ENCODE measurements at places on chromosomes 1 and 21.

DNA sequence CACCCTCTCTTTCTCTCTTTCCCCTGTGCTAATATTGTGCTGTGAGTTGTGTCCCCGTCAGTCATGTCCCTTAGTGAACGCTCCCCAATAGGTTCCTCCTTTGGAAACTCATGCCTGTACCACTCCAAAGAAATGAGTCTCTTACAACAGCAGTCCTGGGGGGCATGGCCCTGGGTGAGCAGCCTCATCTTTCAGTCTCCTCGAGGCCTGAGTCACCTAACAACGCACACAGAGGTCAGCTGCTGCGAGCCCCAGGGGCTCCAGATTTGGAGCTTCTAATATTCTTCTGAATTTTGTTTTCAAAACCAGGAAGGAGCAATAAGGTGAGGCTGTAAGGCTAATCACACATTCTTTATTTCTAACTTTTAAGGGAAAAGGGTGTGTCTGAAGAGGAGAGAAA lies 30.5 kb upstream of the ZBTB8A start:
- no peak for DNase-seq

DNA sequence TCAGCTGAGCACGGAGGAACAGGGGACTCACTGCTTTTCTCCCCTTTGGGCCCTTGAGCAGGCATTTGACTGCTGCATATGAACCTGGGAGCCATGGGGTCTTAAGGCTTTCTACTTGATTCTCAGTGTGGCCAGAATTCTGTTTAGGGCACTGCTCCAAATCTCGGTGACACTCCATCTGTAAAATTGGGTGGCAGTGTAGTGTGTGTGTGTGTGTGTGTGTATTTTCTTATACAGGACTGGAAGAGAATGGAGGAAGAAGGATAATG lies 162.2 kb downstream of the PBX1 start:
- no peak for DNase-seq

DNA sequence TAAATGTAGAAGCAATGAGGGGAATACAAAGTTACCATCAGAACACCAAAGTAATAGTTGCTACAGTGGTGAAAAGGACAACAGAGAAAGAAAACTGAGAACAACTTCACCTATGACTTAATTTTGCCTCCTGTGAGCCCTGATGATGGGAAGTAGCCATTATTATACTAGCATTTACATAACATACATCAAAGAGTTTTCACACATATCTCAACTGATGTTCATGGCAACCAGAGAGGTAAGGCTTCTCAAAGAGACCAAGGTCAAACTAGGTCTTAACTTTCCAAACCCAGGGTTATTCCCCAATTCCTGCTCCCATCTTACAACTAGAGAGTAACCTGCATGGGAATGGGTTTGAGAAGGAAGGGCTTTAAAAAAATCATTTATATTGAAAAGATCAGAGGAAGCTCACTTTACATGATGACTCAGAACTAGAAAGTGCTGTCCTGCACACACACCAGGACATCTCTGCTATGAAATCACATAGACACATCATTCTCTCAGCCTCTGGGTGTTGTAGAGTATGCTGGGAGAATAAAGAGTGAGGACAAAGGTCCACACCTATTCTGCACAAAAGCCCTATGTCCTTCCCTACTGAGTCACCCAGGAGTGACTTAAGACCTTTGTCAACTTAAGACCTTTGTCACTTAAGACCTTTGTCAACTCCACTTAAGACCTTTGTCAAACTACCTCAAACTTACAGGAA lies 179.7 kb downstream of the TNFSF18 start:
- no peak for DNase-seq

DNA sequence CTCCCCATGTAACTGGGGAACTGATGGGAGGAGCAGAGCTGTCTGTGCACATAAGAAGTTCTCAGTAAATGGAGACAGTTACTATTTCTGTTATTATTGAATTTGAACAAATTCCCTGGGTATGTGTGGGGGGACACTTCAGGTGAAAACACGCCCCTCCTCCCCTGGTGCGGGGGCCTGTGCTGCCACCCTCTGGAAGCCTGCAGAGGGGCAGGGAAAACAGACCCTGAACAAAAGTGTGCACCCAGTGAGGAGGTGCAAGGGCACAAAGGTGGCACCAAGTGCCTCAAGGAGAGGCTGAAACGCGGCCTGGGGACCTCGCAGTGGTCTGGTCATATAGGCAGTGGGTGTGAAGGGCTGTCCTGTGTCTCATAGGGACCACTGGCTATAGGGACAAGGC lies 18.2 kb upstream of the NADK start:
- DNase-seq, result no peak

DNA sequence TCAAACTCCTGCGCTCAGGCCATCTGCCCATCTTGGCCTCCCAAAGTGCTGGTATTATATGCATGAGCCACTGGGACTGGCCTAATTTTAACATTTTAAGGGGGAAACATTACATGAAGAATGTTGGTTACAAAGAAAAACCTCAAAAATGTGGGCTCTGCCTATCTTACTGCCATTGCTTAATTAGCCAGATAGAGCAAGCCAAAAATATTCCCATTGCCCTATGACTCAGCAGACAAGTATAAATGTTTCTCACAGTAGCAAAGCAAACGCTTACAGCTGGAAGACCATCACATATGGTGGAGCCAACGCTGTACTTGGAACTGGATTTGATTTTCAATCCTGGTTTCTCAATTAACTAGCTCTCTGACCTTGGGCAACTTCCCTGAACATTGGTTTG lies 502.0 kb downstream of the SMYD3 start:
- DNase-seq, result no peak
